ENCODE measurements at places on chromosomes 2 and 18.

DNA sequence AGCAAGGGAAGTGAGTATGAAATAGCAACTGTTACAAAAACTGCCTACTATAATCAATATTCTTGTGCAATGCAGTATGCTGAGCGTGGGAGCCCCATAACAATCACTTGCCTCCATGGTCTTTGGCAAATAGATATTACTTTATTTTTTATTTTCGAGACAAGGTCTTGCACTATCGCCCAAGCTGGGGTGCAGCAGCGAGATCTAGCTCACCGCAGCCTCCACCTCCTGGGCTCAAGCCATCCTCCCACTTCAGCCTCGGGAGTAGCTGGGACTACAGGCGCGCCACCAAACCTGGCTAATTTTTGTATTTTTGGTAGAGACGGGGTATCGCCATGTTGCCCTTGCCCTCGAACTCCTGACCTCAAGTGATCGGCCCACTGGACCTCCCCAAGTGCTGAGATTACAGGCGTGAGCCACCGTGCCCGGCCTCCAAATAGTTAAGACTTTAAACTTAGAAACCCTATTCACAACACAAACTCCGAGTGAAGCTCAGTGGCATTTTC, 1.2 kb upstream of the CCNT2 start:
- DNase-seq, result no peak

DNA sequence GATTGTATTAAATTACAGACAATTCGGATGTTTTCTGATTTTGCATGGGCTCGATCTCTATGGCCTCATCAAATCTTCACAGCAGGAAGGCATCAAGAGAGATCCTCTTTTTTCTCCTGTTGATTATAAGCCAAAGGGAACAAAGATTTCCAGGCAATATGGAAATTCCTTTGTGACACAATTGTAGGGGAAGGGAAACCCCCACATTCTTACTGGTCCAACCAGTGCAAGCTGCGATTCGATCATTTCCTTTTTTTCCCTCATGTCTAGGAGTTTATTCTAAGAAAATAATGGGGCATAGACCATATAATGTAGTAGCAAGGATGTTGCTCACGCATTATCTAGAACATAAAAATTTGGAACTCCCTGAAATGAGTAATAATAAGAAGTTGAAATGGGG, 87.7 kb downstream of the LYPD6 start:
- DNase-seq, result no peak

DNA sequence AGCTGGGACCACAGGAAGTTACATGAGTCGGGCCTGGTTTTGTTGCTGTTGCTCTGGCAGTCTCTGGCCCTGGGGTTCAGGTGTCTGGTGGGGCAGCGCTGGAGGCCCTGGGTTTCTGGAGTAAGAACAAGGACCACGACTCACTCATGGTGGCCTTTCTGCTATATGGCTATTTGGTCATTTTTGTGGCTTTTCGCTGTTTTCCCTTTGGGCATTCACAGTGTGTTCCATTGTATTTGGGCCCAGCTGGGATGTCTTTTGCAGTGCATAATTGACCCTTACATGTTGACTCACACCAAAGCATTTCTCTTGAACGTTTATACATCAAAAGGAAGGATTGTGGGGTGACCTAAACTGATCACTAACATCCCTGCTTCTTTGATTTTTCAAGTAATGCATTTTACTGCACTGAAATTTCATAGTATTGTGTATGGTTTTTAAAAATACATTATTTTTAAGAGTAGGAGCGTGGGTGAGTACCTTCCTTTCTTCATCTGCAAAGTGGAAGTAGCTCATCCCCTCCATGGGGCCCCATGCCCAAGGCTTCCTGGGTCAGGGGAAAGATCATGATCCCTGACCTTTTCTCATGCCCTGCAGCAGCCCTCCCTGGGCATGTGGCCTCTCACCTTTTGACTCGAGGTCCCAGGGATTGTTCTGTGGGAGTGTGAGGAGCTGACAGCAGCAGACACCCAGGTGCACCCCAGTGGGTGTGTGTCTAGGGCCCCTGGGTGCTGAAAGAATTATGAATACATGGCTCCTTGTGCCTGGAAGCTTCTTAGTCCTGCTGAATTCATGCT, 225.5 kb downstream of the AGAP1 start:
- no peak for DNase-seq

GRCh38 chr2:173374634-173375033, 20.0 kb downstream of the CDCA7 start:
- DNase-seq, result no peak

GRCh38 chr2:96413323-96413722, 77.8 kb downstream of the NCAPH start:
- no peak for DNase-seq

- no peak for DNase-seq
Observed at GRCh38 chr18:6781142-6781714, 51.7 kb downstream of the ARHGAP28 start.

GRCh38 chr18:55470826-55471225, 117.2 kb downstream of the TCF4 start:
- DNase-seq, result no peak

- no peak for DNase-seq
Observed at GRCh38 chr2:120914839-120915521, 179.3 kb downstream of the GLI2 start.

GRCh38 chr2:147420517-147420916, 424.3 kb upstream of the ACVR2A start:
- no peak for DNase-seq

DNA sequence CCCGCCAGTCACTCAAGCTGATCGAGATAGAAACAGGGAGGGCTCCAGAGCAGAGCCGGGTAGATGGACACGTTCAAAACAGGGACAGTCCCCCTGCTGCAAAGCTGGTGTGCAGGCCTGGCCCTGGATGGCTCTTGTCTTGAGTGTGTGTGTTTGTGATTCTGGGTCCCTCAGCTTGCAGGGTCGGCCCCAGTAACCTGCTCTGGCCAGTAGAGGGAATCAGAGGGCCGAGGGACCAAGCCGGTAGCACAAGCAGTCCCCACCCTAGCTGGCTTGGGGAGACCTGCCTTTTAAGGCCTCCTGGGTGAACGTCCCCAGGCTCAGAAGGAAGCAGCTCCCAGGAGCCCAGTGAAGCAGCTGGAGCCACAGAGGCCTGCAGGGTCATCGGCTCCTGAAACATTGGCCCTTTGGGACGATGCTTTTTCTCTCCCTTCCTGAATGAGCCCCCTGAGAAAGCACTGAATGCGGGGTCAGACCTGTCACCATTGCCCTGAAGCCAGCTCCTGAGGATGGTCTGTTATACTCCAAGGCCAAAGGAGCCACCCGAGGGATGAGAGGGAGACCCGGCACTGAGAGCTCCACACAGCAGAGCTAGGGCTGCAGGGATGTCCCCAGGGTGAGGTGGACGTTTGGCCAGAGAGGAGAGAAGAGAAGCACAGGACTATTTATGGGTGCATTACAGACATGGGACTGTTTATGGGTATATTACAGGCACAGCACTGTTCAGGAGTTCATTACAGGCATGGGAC, 15.4 kb upstream of the MLPH start:
- no peak for DNase-seq

DNA sequence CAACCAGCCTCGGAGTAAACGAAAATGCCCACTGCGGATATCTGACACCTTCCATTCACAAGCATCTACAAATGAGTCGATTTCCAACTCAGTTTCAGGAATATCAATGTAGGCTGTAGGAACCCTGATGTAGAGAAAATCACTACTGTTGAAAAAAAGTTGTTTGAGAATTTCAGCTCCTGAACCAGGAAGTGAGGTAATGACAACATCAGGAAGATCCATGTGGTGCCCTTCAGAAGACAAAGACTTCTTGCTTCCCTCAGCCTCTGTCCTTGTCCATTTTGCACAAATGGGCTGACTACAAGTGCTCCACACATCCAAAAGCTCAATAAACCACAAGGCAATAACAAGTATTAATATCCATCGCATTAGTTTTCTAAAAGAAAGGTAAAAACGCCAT, 4.7 kb downstream of the DSEL start:
- DNase-seq, result no peak

GRCh38 chr2:235445116-235445515, 48.7 kb upstream of the AGAP1 start:
- DNase-seq, result no peak

- DNase-seq, result no peak
Observed at GRCh38 chr2:37267685-37268084, 36.2 kb downstream of the NDUFAF7 start.

DNA sequence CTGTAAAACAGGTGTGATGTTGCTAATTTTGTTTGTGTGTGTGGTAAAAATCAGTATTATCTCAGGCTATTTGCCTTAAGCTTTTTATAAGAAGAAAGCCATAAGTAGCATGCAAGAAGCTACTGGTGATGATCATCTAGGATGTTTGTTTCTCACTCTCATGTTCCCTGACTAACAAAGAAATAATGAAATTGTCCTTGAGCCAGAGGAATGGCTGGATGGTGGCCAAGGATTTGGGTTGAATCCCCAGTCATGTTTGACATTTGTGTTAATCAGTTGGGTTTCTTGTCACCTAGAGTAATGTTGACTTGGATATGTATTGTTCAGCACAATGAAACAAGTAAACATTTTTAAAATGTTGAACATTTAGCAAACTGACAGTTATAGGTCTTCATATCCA, 496.8 kb upstream of the ZEB2 start:
- no peak for DNase-seq

GRCh38 chr18:48452861-48453323, 43.7 kb upstream of the ZBTB7C start:
- DNase-seq, result no peak
